ENCODE measurements at places on chromosomes 2 and 18.

DNA sequence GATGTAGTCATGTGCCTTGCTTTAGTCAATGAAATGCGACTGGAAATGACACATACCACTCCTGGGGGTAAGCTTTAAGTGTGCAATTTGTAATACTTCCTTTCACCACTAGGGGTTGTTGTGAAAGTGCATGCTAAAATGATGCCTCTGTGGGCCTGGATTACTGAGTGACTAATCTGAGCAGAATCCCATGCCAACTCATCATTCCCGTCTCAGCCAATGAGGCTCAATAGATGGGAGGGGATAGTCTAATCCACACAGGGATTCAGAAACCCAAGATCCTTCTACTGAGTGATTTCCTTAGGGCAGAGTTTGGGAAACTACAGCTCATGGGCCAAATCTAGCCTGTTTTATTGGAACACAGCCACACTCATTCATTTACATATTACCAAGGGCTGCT lies 54.0 kb downstream of the HRH4 start:
- DNase-seq: no peak

GRCh38 chr2:96927405-96928171 lies 57.7 kb upstream of the SEMA4C start:
- no peak for DNase-seq

- DNase-seq: no peak
Observed at GRCh38 chr2:2178921-2179320, 152.2 kb downstream of the MYT1L start.

GRCh38 chr2:38435775-38436174 lies 58.7 kb upstream of the ATL2 start:
- no peak for DNase-seq

DNA sequence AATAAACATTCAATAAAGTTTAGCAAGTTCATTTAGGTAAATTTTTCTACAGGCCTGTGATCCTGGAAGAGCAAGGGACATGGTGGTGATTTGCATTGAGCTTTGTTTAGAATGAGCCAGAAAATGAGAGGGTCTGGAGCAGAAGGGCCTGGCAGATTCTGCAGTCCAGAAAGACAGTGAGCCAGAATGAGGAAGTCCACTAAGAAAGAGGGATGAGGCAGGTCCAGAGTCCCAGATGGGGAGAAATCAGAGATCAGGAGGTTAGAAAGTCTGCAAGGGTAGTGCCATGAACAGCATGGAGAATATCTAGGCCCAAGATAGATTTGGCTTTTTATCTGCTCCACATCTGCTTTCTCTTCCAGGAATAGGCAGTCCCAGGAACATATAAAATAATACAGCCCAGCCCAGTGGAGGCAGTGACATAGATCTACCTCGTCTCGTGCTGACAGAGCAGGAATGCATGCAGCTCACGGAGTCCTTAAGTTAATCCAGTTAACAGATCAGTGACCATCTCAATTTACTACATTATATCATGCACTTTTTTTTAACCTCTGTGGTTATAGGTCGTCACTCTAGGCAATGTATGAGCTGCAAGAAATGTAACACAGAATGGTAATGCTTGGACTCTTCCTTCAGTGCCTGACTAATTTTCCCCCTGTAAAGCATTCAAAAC lies 429.0 kb downstream of the SUCLG1 start:
- no peak for DNase-seq

DNA sequence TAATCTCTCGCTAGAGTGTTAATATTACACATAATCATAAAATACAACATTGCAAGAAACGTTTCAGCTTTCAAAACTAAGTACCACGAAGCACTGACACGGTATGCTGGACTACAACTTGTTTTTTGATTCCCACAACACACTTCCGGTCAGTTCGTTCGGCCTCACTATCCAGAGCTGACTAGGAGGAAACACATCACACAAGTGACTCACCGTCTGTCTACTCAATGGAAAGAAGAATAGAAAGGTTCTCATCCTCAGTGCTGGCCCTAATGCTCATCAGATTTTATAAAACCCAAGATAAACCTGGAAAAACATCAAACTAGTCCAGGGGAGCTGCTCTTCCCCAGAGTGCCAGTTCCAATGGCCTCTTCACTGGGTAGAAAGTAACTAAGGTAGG lies 42.9 kb downstream of the ZNF385B start:
- DNase-seq: no peak

GRCh38 chr2:25335971-25336370 lies 5.8 kb downstream of the DNMT3A start:
- DNase-seq: no peak

GRCh38 chr18:36089001-36089400 lies 21.6 kb upstream of the RPRD1A start:
- no peak for DNase-seq

- DNase-seq: no peak
Observed at GRCh38 chr2:236977852-236978398, 107.8 kb upstream of the COPS8 start.

DNA sequence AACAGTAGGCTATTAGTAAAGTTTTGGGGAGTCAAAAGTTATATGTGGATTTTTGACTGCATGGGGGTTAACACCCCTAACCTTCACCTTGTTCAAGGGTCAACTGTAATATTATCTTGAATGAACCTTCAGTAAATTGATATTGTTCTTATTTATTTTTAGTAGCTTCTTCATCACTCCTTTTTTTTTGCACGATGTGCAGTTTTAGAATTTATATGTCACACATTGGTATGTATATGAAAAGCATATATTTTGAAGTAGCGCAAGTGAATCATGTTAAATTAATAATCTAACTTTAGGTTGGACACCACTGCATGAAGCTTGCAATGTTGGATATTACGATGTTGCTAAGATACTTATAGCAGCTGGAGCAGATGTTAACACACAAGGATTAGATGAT lies 79.9 kb downstream of the ANKRD12 start:
- DNase-seq: no peak

DNA sequence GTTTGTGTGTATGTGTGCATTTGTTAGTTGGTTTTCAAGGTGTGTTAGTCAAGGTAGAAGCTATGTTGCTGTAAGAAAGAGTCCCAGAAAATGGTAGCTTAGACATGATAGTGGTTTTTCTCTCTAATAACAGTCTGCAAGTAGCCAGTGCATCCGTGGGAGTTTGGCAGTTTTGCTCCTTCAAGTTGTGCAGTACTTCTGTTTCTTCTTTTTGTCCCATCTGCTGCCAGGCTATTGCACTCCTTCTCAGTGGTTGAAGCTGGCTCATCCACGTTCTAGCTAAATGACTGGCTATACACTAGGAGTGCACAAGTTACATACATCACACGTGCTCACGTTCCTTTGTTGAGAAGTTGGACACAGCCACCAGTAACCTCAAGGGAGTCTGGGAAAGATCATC lies 134.7 kb downstream of the ASXL3 start:
- no peak for DNase-seq

- no peak for DNase-seq
Observed at GRCh38 chr2:238883421-238883901, 35.6 kb downstream of the TWIST2 start.

DNA sequence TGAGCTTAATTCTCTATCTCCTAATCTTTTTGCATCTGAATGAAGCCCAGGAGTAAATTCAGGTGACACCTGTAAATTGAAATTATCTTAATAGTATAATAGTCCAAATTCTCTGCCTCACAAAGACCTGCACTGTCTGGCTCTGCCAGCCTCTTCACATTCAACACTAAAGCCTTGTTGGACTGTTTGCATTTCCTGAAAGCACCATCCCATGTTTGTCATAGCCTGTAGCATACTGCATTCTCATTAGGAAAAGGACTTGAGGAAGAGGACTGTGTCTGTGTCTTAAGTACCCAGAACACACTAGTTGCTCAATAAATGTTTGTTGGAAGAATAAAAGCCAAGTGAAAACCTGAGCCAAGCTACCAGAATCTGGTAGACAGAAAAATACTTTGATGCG lies 42.9 kb upstream of the GRHL1 start:
- no peak for DNase-seq

DNA sequence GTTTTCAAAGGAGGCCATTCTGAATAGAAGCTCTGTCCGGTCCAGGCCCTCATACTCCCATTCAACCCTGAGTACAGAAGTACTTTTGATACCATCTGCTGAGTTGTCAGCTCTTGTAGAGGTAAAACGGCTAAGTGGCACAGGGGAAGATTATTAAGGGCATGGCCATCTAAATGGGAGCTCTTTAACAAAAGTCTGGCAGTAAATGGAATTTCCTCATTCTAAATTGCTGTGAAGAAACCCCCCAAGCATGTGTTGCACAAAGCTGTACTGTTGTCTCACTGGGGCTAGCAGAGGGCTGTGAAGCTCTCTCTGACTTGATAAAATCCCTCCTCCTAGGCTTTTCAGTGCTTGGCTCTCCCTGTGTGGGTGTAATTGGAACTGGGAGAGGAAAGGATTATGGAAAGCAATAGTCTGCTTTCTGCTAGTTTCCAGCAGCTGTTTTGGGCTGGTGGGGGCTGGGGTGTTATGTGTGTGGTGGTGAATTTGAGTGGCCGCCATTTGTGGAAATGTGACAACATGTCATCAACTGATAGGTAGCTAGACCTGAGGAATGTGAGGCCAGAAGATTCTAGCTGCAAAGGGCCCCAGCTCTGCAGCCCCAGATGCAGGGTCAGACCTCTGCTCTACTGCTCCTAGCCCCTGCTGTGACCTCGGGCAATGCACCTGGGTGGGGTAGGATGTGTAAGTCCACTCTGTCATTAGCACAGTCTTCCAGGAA lies 65.1 kb downstream of the MAP4K4 start:
- no peak for DNase-seq

DNA sequence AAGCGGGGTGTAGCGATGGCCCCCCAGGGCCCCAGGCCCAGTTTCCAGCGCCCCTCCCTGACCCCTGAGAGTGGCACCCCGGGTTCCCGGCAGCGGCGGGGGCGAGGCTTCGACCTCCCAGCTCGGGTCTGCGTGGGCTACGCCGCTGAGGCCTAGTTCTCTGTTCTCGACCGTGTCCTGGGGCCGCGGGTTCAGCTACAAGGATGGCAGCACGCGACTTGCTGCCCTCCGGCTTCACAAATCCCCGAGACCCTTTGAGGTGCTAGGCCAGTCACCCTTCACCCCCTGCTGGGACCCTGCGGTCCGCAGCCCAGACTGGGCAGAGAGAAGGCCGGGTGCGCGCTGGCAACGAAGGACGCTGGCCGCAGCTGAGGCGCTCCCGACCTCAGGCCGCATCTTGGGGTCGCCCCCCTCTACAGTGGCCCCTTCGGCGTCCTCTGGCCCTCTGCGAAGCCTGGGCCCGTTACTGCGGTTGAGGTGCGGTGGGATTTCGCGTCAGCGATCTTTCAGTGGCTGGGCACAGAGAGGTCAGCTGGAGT lies 1.2 kb downstream of the OTX1 start:
- DNase-seq: no peak

DNA sequence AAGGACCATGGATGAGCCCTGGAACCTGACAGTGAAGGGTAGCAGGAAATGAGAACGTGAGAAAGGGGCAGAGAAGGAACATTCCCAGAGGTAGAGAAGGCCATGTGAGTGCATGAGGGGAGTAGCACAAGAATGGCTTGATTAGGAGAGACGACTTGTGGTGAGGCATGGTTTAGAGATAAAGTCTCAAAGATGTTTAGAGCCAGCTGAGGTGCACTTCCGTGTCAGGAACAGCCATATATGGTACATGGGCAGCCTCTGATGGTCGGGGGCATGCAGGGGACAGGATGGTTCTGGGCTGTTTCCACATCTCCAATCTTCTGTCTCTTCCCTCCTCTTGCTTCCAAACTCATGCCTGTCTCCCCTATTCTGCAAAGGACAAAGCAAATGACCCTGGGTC lies 28.8 kb upstream of the EFEMP1 start:
- DNase-seq: no peak

- DNase-seq: peak; percentile 55
Observed at GRCh38 chr18:76376668-76377358, 118.2 kb downstream of the ZNF516 start.

DNA sequence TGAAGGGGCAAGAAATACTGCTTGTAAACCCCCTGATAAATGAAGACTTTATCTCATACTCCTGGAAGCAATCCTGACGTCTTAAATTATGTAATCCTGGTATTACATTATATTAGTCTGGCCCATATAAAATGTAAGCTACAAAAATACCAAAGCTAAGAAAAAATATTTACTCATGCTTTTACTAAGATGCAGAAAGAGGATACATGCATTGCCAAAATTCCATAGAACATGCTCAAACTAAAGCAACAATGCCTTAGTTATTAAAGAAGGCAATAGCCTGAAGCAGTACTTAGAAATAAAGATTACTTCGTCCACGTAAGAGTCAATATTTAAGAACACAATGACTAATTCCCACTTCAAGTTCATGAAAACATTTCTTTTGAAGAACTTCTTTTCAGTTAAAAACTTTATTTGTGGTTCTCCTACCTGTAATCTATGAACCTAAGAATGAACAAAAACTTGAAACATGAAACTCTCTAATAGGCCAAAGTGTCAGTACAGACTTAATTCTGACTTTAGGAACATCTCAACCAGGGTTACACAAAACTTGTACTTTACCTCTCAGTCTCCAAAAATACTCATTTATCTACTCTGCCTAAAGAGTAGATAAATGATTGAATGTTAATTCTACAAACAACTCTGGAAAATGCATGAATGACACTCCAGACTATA lies 117.3 kb downstream of the THADA start:
- DNase-seq: no peak

- DNase-seq: no peak
Observed at GRCh38 chr2:153645599-153645998, 167.0 kb upstream of the RPRM start.

DNA sequence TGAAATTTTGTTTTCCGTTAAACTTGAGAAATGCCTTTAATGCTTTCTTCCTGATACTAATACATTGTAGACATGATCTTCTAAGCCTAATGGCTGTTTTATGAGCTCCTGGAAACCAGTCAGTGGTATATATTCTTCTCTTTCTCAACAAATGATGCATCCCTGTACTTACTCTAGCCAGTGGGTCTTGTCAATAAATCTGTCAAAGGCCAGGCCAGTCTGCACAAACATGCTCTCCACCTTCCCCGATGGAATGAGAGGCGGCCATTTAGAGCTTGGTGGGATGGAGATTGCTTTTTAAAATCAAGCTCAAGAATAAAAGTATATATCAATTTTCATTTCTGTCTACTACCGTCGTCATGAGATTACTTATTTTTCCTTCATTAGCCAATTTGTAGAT lies 140.1 kb downstream of the LYPD6B start:
- no peak for DNase-seq

DNA sequence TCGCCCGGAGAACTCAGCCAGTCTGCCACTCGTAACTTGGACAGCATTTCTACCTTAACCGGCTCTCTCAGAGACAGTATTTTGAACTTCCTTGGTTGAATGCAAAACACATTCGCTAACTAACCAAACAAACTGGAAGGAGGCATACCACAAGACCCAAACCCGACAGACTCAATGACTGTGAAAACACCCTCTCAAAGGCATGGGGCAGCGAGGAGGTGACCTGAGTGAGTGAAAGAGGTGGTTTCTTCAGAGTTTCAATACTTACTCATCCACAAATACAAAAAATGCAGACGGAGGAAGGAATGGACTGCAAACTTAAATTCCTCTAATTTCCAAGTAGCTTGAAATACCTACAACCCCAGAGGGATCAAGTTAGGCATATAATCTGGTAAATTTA lies 132.9 kb downstream of the GAREM1 start:
- no peak for DNase-seq

- no peak for DNase-seq
Observed at GRCh38 chr18:9147440-9148202, 11.0 kb downstream of the ANKRD12 start.

- DNase-seq: no peak
Observed at GRCh38 chr2:226124548-226125011, 675.0 kb downstream of the IRS1 start.

All from stimulated activated CD8-positive, alpha-beta memory T cell treated with anti-CD3 and anti-CD28 coated beads, Interleukin-15, amount 100 ng/mL, for 48 hours (primary cell).